Articular chondrocyte of knee joint (primary cell): ENCODE measurements at places on chromosomes 12 and 14. TPM values are rescaled to one million over a fixed set of nuclear protein-coding genes. Genes with fewer than 3 reads are reported as not detected.

GZMH gene
- not detected in 2 replicates for total RNA-seq

MANSC4 gene
- total RNA-seq, result not detected in 2 replicates

HRK gene
- 0.13 and 0.76 TPM in 2 replicates for total RNA-seq

PAPLN gene
- total RNA-seq, result 15.0 and 15.4 TPM in 2 replicates

AQP6 gene
- total RNA-seq, result not detected in 2 replicates

BAZ2A gene
- total RNA-seq, result 39.7 and 44.3 TPM in 2 replicates

LIN7A gene
- total RNA-seq, result 0.13 TPM in 1 of 2 replicates, not detected in the other

CLEC2A gene
- not detected in 2 replicates for total RNA-seq

CCDC63 gene
- not detected in 2 replicates for total RNA-seq

AMHR2 gene
- total RNA-seq, result not detected in 2 replicates

P2RX7 gene
- 2.5 and 5.7 TPM in 2 replicates for total RNA-seq

PTPN21 gene
- total RNA-seq, result 25.9 and 26.1 TPM in 2 replicates

CLEC6A gene
- total RNA-seq, result not detected in 2 replicates

KRT6A gene
- total RNA-seq, result not detected in 2 replicates

MAP1LC3B2 gene
- 0.91 and 0.97 TPM in 2 replicates for total RNA-seq

NELL2 gene
- not detected in 2 replicates for total RNA-seq

PPP1R1A gene
- total RNA-seq, result not detected in 2 replicates

CISTR gene
- not detected in 2 replicates for total RNA-seq

PIWIL1 gene
- not detected in 2 replicates for total RNA-seq

DRAM1 gene
- 171 and 195 TPM in 2 replicates for total RNA-seq

CAPZA3 gene
- total RNA-seq, result not detected in 2 replicates

TPPP2 gene
- not detected in 2 replicates for total RNA-seq

GLI1 gene
- total RNA-seq, result 0.11 and 0.26 TPM in 2 replicates

LMO3 gene
- total RNA-seq, result under 0.01 and 0.39 TPM in 2 replicates

KLRK1 gene
- total RNA-seq, result 0.65 TPM in 1 of 2 replicates, not detected in the other

PSEN1 gene
- 68.7 and 71.9 TPM in 2 replicates for total RNA-seq

TRPV4 gene
- 4.8 and 5.1 TPM in 2 replicates for total RNA-seq

FLRT2 gene
- 23.1 and 36.0 TPM in 2 replicates for total RNA-seq

STON2 gene
- 40.9 and 51.6 TPM in 2 replicates for total RNA-seq

KCNMB4 gene
- total RNA-seq, result 0.13 and 0.22 TPM in 2 replicates

NR1H4 gene
- not detected in 2 replicates for total RNA-seq

CPNE6 gene
- total RNA-seq, result under 0.01 TPM in 1 of 2 replicates, not detected in the other

CFAP54 gene
- total RNA-seq, result 1.6 and 4.0 TPM in 2 replicates

COL2A1 gene
- 3.2 and 3.5 TPM in 2 replicates for total RNA-seq

KRT83 gene
- total RNA-seq, result not detected in 2 replicates

FOXN4 gene
- not detected in 2 replicates for total RNA-seq

AQP2 gene
- not detected in 2 replicates for total RNA-seq

PIANP gene
- 0.11 and 0.13 TPM in 2 replicates for total RNA-seq

TCL1B gene
- not detected in 2 replicates for total RNA-seq

EPYC gene
- total RNA-seq, result 0.26 and 0.76 TPM in 2 replicates
